ENCODE measurements at places on chromosomes 3 and 15.
A peak's percentile ranks its signal among the peaks of the same experiment; 100 is the strongest.

GRCh38 chr15:33492434-33493052 is 181.8 kb downstream of the RYR3 start:
- DNase-seq = no peak

GRCh38 chr3:186411994-186412393 is 50.0 kb upstream of the DGKG start:
- DNase-seq = no peak

DNA sequence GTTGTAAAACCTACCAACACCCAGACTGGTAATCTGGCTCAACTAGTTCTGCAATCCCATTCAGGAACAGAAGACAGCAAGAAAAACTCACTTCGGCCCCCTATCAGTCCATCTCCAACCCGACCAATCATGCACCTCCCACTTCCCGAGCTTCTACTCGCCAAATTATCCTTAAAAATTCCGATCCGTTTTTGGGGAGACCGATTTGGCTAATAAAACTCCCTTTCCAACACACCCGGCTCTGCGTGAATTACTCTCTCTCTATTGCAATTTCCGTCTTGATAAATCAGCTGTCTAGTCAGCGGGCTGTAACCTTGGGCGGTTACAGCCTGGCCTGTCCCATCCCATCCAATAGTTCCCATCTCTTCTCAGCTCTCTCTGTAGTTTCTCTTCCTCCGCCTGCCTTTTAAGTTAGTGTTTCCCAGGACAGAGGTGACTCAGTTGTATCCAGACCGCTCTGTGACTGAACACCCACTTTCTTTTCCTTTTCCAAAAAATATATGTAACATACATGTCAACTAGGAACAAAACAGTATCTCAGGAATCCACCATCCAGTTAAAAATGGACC is 780 bp upstream of the ACAD9 start:
- DNase-seq = peak; percentile 41

DNA sequence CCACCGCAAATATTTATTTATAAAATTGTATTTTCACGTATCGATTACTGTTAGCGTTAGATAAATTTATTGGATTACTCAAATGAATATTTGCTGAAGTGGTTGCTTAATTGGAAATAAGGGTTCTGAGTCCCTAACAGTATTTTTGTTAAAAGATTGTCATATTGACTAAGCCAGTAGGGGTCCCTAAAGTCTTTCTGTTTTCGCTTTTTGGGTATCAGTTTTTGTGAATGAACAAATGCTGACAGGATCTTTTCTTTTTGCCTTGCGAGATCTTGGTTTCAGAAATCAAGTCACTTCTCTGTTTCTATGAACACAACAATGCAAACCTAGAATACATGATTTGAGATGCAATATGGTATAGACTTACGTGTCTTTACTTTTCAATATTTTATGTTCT is 7.1 kb downstream of the RAD51 start:
- no peak for DNase-seq

DNA sequence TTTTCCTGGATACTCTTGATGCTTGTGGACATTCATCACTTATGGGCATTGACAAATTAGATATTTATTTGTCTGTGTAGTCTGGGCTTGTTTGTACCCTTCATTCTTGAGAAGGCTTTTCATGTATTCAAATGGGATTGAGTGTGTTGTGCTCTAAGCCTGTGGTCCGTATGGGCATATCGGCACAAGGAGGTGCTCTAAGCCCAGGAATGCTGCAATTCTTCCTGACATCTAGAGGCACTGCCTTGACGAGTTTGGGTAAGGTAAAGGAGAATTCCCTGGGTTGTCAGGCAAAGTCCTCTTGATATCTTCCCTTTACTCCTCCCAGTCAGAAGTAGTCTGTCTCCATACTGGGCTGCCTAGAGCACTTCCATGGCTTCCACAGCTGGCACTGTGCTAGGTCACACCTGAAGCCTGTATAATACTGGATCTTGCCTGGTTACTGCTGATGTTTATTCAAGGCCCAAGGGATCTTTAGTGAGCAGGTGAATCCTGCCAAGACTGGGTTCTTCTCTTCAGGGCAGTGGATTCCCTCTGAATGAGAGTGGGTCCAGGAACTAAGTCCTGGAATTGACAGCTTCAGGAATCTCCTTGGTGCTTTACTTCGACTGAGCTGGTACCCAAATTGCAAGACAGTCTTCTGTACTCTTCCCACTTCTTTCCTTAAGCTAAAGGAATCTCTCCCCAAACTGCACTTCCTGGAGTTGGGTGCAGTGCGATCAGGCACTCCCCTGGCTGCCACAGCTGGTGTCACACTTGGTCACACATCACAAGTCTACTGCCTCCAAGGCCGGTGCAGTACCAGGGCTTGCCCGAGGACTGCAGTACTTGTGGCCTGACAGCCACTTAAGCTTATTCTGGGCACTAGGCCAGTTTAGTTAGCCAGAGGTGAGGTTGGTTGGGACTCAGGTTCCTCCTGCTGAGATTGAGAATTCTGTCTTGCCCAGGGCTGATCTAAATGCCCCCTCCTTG is 46.0 kb downstream of the GALK2 start:
- no peak for DNase-seq

- DNase-seq = no peak
These were observed 86.4 kb downstream of the DNASE1L3 start for GRCh38 chr3:58124387-58124786.

DNA sequence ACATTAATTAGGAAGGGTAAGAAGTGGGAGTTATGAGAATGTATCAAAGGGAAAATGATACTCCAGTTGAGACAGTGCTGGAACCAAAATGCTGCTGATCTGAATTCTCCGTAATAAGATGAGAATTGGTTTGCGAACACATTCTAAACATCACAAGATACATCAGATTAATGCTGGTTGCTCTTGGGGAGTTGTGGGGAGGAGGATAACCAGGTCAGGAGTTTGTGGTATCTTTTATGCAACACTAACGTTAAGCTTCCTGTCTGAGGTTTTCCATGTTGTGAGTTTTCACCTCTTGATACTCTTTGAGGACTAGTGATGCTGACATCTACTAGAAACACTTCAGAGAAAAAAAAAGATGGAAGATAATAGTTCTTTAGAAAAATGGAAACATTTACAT is 47.2 kb downstream of the PPARG start:
- DNase-seq = no peak

GRCh38 chr15:101045236-101045646 is 126.1 kb downstream of the LRRK1 start:
- no peak for DNase-seq

DNA sequence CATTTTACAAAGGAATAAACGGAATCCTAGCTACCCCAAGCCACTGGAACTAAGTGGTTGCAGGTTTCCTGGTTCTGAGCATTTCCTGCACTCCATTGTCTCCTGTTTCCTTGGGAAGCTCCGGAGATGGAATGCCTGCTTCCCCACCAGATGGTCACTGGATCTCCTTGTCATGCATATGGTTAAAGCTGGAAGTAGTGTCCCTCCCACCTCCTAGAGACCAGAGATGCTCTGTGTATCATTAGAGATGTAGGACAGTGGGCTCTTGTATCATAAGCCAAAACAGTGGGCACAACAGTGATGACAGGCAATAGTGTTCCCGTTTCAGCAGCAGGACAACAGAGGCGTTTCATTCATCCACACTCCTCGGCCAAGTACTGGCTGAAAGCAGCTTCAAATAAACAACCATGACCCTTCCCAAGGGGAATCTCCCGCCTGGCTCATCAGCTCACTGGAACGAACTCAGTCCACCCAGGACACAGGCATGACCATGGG is 136.2 kb upstream of the EIF1B start:
- no peak for DNase-seq

- DNase-seq = no peak
These were observed 4.6 kb upstream of the SIN3A start for GRCh38 chr15:75455982-75456531.

GRCh38 chr15:62976301-62976881 is 66.2 kb upstream of the TPM1 start:
- no peak for DNase-seq

DNA sequence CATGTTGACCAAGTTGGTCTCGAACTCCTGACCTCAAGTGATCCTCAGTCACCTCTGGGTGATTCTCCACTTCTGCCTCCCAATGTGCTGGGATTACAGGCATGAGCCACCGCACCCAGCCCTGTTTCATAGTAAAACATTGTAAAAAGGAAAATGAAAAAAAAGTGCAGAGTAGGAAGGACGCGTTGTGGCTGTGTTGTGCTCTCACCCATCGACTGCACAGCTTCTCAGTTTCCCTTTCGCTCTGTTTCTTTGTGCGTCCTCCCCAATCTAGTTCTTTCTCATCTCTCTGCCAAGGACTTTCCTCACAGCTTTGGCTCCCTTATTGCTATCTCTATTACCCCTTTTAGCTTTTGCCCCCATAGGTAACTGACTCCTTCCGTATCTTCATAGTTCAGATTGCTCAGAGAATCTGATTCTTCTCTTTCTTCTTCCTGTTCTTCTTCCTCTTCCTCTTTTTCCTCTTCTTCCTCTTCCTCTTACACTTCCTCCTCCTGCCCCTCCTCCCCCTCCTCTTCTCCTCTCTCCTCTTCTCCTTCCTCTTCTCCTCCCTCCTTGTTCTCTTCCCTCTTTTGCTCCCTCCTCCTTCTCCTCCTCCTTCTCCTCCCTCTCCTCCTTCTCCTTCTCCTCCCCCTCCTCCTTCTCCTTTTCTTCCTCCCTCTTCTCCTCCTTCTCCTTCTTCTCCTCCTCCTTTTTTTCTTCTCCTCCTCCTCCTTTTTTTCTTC is 81.1 kb upstream of the VGLL4 start:
- no peak for DNase-seq

GRCh38 chr15:89613031-89613430 is 37.8 kb downstream of the TICRR start:
- no peak for DNase-seq

GRCh38 chr3:197737319-197737649 is 580 bp upstream of the RUBCN start:
- no peak for DNase-seq
